Mesothelial cell of epicardium (in vitro differentiated cells): ENCODE measurements at places on chromosomes 5 and 9. TPM values are rescaled to one million over a fixed set of nuclear protein-coding genes. Genes with fewer than 3 reads are reported as not detected.

Gene TRIM7
- 0.57 to 0.72 TPM (median 0.62 TPM) in 3 replicates for total RNA-seq

Gene GBGT1
- total RNA-seq: 29.1 to 32.8 TPM (median 31.8 TPM) in 3 replicates

Gene FABP6
- not detected in 3 replicates for total RNA-seq

Gene EQTN
- 0.71 to 1.4 TPM (median 1.2 TPM) in 3 replicates for total RNA-seq

Gene PSD2
- 0.78 to 0.95 TPM (median 0.86 TPM) in 3 replicates for total RNA-seq

Gene PCDHGB3
- total RNA-seq: 0.59 to 0.74 TPM (median 0.64 TPM) in 3 replicates

Gene ANP32B
- 137 to 143 TPM (median 139 TPM) in 3 replicates for total RNA-seq

Gene FOXI1
- total RNA-seq: not detected in 3 replicates

Gene NPR3
- total RNA-seq: 3.3 to 4.1 TPM (median 3.8 TPM) in 3 replicates

Gene DMRTA1
- total RNA-seq: 1.5 to 1.6 TPM (median 1.6 TPM) in 3 replicates

Gene DDX4
- 0.18 TPM in 1 of 3 replicates, not detected in the others for total RNA-seq

Gene CARD9
- total RNA-seq: 3.6 to 4.9 TPM (median 4.0 TPM) in 3 replicates

Gene MRPL50
- 9.5 to 11.0 TPM (median 10.2 TPM) in 3 replicates for total RNA-seq

Gene FAM174A
- 9.7 to 12.5 TPM (median 12.0 TPM) in 3 replicates for total RNA-seq

Gene EGFLAM
- 6.8 to 7.1 TPM (median 7.1 TPM) in 3 replicates for total RNA-seq
